Esophagus muscularis mucosa (tissue), 4 donors: ENCODE measurements at places on chromosomes 3 and 15. TPM values are rescaled to one million over a fixed set of nuclear protein-coding genes. Genes with fewer than 3 reads are reported as not detected.
A peak's percentile ranks its signal among the peaks of the same experiment; 100 is the strongest.

- no peak for DNase-seq
- no peaks in the 10 kb centered on the region for H3K27me3 ChIP-seq
- H3K4me1 ChIP-seq: no peaks in the 10 kb centered on the region
- H3K27ac ChIP-seq: no peak overlapping the region
- no peaks in the 10 kb centered on the region for H3K36me3 ChIP-seq
- H3K4me3 ChIP-seq: no peak overlapping the region
Observed at GRCh38 chr3:66885326-66886000, 112.6 kb upstream of the KBTBD8 start.

- H3K4me3 ChIP-seq: no peak overlapping the region
- no peak for DNase-seq
- no peaks in the 10 kb centered on the region for H3K36me3 ChIP-seq
- no peaks in the 10 kb centered on the region for H3K27me3 ChIP-seq
- H3K27ac ChIP-seq: peak overlapping the region; percentile 83
- H3K4me1 ChIP-seq: peaks cover 17% of the 10 kb centered on the region
Observed at GRCh38 chr15:38128341-38128781, 124.3 kb upstream of the SPRED1 start.

DNA sequence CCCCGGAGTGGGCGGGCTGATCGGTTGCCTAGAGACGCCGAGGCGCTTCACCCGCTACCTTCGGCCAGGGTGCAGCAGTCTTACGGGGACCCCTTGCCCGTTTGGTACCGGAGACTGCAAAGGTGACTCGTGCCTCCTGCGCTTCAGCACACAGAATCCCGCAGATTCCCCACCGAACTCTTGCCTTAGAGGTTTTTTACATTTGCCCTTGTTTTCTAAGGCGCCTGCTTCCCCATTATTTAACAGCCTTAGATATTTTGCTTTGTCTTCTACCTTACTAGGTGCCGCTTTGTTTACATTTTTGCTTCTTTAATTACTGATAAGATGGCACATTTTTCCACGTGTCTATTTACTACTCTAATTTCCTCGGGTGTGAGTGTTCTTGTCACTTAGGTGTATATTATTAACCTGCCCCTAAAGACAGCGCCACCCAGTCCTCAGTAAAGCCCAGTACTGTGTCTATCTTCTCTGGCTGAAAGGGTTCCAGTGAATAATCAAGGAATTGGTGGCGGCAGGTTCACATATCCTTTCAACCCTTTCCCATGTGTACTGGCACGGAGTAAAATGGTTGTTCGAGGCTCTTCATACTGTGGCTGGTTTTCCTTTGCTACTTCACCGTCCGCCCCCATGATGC, 573 bp upstream of the CEP152 start:
- H3K4me3 ChIP-seq: peak overlapping the region; percentile 86
- H3K27ac ChIP-seq: peak overlapping the region; percentile 69
- H3K27me3 ChIP-seq: no peaks in the 10 kb centered on the region
- H3K4me1 ChIP-seq: peaks cover 16% of the 10 kb centered on the region

DNA sequence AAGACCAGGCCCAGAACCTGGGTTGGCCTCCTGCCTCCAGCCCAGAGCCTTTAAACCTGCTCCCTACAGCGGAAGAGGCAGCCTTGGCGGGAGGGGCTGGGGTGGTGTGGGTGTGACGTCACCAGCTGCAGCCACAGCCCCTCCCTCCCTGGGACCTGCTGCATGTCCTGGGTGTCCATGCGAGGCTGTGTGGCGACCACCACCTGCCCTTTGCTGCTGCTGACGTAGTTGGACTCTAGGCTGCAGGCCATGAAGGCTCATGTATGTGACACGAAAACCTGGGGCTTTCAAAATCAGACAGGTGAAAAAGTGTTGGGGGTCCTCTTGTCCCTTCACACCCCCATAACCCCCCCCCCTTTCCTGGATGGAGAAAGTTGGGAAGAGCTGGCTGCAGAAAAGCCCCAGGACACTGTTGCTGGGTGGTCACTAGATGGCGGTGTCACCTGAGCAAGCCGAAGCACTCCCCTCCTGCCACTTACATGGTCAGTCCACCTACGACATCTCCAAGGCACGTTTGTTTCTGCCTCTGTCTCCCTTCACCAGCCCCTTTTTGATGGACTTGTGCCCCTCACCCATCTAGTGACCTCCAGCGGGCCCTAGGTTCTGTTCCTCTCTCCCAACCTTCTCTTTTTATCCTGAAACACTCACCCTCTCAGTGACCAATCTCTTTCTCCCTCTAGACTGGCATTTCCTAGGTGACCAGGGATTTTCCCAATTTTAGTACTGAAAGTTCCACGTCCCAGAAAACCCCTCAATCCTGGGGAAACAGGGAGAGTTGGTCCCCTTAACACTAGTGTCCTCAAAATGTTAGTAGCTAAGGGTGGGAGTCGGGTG, 35.2 kb downstream of the SLC6A20 start:
- H3K4me3 ChIP-seq: no peak overlapping the region
- no peaks in the 10 kb centered on the region for H3K36me3 ChIP-seq
- peaks cover 12% of the 10 kb centered on the region for H3K27me3 ChIP-seq
- no peak overlapping the region for H3K27ac ChIP-seq

GRCh38 chr15:55846116-55846707, 103.3 kb upstream of the PRTG start:
- H3K4me3 ChIP-seq: no peak overlapping the region
- H3K36me3 ChIP-seq: peaks cover 10% of the 10 kb centered on the region
- no peak overlapping the region for H3K27ac ChIP-seq
- no peaks in the 10 kb centered on the region for H3K4me1 ChIP-seq
- no peak for DNase-seq
- H3K27me3 ChIP-seq: no peaks in the 10 kb centered on the region

GRCh38 chr15:68383161-68384074, 48.5 kb downstream of the ITGA11 start:
- H3K4me3 ChIP-seq: no peak overlapping the region
- no peaks in the 10 kb centered on the region for H3K4me1 ChIP-seq
- H3K36me3 ChIP-seq: no peaks in the 10 kb centered on the region
- H3K27me3 ChIP-seq: no peaks in the 10 kb centered on the region
- DNase-seq: peak; percentile 74
- no peak overlapping the region for H3K27ac ChIP-seq

DNA sequence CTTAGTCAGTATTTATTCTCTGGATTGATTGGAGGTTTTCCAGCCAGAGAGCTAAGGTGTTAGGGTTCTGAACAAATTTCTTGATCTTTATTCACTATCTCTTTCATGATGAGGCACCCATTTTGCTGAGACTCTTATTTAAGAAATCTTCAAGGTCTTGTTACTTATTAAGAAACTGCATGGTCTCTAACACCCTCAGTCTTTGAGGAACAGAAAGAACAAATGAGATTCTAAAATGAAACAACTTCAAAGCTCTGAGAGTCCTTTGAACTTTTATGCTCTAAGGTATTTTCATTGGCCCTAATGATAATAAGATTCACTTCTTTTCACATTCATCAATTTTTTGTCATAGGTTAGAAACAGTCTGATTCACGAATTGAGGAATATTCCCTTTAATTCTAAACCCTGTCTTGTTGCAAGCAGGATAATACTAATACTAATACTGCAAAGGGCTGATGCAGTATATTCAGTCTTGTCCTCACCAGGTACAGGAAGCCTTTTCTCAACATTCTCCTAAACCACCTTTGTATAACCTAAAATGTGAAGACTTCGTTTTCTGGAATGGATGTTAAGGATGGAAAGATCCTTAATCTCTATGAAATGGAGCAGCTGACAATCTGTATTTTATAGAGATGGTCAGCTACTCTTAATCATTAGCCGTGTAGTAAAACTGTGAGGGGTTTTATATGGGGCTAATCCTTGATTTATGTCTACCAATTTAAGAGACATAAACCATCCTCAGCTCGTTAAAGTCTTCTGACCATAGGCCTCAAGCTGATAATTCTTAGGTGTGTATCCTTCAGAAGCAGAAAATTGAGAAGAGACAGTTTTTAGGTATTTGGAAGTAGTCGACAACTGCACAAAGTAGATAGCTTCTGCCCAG, 198.3 kb downstream of the OTOL1 start:
- DNase-seq: no peak
- no peak overlapping the region for H3K4me3 ChIP-seq
- H3K27ac ChIP-seq: no peak overlapping the region
- no peaks in the 10 kb centered on the region for H3K4me1 ChIP-seq

- H3K27me3 ChIP-seq: peaks cover 25% of the 10 kb centered on the region
- no peak overlapping the region for H3K27ac ChIP-seq
- H3K4me1 ChIP-seq: no peaks in the 10 kb centered on the region
- H3K36me3 ChIP-seq: peaks cover 17% of the 10 kb centered on the region
Observed at GRCh38 chr15:100911086-100911485, 8.1 kb upstream of the LRRK1 start.

DNA sequence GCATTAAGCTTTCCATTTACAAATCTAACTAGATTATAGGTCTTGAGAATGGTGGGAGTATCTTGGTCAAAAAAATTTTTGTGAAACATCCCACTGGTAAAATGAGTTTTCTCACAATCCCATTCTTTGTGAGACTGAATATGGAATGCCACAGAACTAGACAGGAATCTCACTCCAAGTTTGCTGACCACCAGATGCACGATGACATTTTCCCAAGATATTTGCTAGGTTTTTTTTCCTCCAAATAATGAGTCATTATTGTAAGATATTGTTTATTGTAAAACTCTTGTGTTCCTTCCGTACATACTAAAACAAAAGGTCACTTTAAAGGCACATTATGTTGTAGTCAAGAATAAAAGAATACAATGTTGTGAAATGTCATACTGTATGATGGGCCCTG, 53.9 kb downstream of the COPS2 start:
- H3K36me3 ChIP-seq: peaks cover 18% of the 10 kb centered on the region
- DNase-seq: no peak
- no peak overlapping the region for H3K27ac ChIP-seq

- DNase-seq: no peak
- H3K27ac ChIP-seq: no peak overlapping the region
- H3K4me1 ChIP-seq: peaks cover 67% of the 10 kb centered on the region
- peak overlapping the region; percentile 37 for H3K4me3 ChIP-seq
Observed at GRCh38 chr3:158106766-158107471, 699 bp upstream of the SHOX2 start.

DNA sequence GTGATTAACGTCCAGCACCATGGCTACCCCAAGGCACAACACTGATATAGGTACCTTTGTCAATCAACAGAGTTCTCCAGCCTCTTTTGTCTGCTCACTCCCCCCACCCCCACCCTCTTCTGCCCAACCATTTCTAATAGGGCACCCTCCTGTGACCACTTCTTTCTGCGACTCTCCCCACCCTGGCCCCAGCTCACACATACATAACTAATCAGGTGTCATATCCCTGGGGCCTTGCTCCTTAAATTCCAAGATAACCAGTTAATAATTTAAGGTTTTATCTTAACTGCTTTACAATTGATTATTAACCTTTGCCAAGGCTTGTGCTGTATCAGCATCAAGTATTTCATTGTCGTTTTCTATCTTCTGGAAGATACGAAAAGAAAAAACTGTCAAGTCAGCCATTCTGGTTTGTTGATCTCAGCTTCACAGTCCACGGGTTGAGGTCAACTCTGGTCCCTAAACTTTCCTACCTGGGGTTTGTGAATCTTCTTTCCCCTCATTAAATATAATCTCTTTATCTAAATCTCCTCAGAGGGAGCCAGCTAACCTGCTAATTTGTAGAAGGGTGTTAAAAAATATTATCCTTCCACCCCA, 27.3 kb upstream of the SLC28A2 start:
- H3K27ac ChIP-seq: no peak overlapping the region
- H3K36me3 ChIP-seq: no peaks in the 10 kb centered on the region
- DNase-seq: no peak
- no peaks in the 10 kb centered on the region for H3K27me3 ChIP-seq
- no peak overlapping the region for H3K4me3 ChIP-seq

- no peaks in the 10 kb centered on the region for H3K4me1 ChIP-seq
- no peak overlapping the region for H3K27ac ChIP-seq
- H3K36me3 ChIP-seq: peaks cover 11% of the 10 kb centered on the region
- no peak for DNase-seq
Observed at GRCh38 chr3:114011059-114011797, 45.1 kb downstream of the CCDC191 start.

DNA sequence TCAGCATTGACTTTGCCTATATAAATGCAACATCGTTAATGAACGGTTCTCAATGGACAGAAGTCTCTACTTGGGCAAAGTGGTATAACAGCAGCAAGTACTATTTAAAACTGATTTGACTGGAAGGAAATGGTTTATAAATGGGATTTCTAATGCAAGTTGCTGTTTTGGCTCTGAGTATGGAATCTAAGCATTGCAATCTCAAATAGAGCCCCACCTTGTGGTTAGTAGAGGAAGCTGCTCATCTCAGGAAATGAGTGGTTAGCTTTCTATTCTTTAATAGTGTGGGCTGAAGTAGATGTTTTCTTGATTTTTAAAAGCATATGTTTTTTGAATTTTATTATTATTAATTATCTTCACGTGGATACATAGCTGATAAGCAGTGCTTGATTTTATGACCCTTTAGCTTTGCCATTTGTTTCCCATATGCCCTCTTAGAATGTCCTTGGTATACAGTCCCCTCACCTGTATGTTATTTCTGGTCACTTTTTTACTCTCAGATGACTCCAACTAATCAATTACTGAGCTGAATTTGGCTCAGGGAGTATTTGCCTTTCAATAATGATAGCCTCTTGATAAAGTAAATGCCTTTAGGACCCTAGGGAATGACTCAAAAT, 67.1 kb downstream of the OXSM start:
- no peak overlapping the region for H3K4me3 ChIP-seq
- DNase-seq: no peak
- H3K27ac ChIP-seq: no peak overlapping the region
- peaks cover 13% of the 10 kb centered on the region for H3K4me1 ChIP-seq

DNA sequence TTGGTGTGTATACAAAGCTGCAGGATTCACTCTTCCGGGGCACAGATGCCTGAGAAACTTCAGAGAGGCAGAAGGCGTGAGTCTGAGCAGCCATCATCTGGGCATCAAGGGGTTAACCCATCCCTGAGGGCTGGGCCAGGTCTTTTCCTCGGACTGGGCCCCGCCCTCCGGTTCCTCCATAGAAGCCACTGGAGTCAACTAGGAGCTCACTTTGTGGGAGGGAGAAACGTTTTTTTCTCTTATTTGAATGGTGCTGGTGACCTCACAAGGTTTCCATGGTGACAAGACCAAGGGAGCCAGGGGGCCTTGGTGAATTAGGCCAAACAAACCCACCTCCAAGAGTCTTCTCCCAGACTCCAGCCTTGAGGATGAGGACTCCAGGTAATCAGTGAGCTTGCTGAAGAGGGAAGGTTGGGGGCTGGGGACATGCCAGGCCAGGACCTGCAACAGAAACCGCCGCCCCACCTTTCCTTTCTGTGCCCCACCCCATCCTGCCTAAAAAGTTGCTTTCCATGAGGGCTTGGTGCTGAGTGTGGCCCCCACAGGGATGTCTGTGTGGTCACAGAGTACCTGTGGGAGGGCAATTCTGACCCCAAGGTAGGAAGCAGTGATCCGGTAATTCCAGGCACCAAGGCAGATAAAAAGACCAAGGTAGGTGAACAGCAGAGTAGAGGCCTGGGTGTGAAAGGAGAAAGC, 14.8 kb upstream of the INSYN1 start:
- no peak overlapping the region for H3K27ac ChIP-seq
- H3K27me3 ChIP-seq: no peaks in the 10 kb centered on the region
- H3K36me3 ChIP-seq: no peaks in the 10 kb centered on the region
- no peak for DNase-seq

The CPN2 gene
- not detected for total RNA-seq

The MAP1A gene
- 30.0 TPM for total RNA-seq

The MKRN2OS gene
- total RNA-seq: not detected

The BFSP2 gene
- total RNA-seq: not detected
